ENCODE measurements at places on chromosomes 7 and 10. TPM values are rescaled to one million over a fixed set of nuclear protein-coding genes. Genes with fewer than 3 reads are reported as not detected.

The BAMBI gene
- 2.4 TPM for polyA plus RNA-seq

The ADAM22 gene
- polyA plus RNA-seq, result 7.6 TPM

The FBXL13 gene
- 0.44 TPM for polyA plus RNA-seq

The THSD7A gene
- polyA plus RNA-seq, result 4.4 TPM

The C7orf57 gene
- 0.36 TPM for polyA plus RNA-seq
